ENCODE measurements at places on chromosomes 3 and 15. TPM values are rescaled to one million over a fixed set of nuclear protein-coding genes. Genes with fewer than 3 reads are reported as not detected.

PYDC2 gene
- total RNA-seq, result not detected

TAGLN3 gene
- total RNA-seq, result not detected

CCR8 gene
- total RNA-seq, result not detected

CHAC1 gene
- 78.5 TPM for total RNA-seq

VGLL3 gene
- 170 TPM for total RNA-seq

GOLGA8T gene
- not detected for total RNA-seq

ST8SIA2 gene
- total RNA-seq, result 2.4 TPM

GABRR3 gene
- not detected for total RNA-seq

RETNLB gene
- not detected for total RNA-seq

HCLS1 gene
- 0.82 TPM for total RNA-seq

GRCh38 chr3:65004795-65005295 is 317.0 kb upstream of the ADAMTS9 start:
- H3K4me1 ChIP-seq, result peaks cover 22% of the 10 kb centered on the region
- no peaks in the 10 kb centered on the region for H3K27me3 ChIP-seq
- no peak overlapping the region for H3K27ac ChIP-seq
- no peak for DNase-seq
- H3K36me3 ChIP-seq, result no peaks in the 10 kb centered on the region

GRCh38 chr3:112253301-112253971 is 40.6 kb downstream of the SLC9C1 start:
- peaks cover 11% of the 10 kb centered on the region for H3K27me3 ChIP-seq
- H3K4me3 ChIP-seq, result no peak overlapping the region
- peaks cover 2% of the 10 kb centered on the region for H3K36me3 ChIP-seq
- DNase-seq, result no peak
- H3K27ac ChIP-seq, result no peak overlapping the region

DNA sequence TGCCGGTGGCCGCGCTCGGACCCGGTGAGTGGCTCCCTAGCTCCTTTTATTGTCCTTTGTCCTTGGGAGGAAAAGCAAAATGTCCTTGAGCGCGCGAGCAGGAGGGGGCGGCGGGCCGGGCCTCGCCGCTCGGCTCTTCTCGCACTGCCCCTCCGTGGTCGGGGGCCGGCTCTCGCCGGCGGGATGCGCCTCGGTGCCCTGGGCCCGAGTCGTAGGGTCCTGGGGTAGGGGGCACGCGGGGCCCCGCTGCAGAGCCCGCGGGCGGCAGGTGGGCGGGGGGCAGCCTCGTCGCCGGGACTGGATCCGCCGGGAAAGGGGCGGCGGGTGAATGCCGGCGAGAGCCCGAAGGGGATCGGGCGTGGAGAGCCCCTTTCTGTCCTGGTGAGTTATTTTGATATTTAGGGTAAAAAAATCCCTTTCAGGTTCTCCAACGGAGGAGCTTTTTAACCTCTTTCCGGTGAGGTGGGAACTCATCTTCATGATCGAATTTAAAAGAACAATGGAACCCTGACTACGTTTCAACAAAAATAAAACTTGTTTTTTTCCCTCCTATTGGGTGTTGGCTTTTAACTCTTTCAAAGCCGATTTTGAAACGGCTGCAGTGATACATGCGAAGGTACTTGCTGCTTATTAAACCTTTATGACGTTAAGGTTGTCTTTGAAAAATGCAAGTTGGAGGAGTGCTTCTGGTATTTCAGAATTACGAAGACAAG is 16.8 kb upstream of the CHD2 start:
- no peak for DNase-seq
- peaks cover 22% of the 10 kb centered on the region for H3K36me3 ChIP-seq
- H3K27ac ChIP-seq, result peak overlapping the region; percentile 99
- peak overlapping the region; percentile 89 for H3K4me3 ChIP-seq
- peaks cover 42% of the 10 kb centered on the region for H3K4me1 ChIP-seq
- H3K27me3 ChIP-seq, result no peaks in the 10 kb centered on the region

DNA sequence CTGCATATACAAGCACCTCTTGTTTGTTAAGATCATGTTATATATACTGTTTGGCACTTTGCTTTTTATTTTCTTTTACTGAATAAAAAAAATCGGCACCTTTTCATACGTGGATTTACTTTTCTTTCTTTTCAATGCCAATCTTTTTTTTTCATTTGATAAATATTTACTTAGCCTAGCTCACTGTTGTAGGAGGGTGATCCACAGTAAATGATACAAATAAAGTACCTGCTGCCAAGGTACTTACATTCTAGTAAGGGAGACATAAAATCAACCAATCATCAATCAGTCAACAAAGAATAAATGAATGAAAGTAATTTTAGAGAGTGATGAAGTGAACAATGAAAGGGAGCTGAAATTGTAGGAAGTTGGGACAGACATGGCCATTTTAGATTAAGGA is 18.3 kb downstream of the GNB5 start:
- DNase-seq, result no peak
- peaks cover 10% of the 10 kb centered on the region for H3K4me1 ChIP-seq
- no peak overlapping the region for H3K27ac ChIP-seq

DNA sequence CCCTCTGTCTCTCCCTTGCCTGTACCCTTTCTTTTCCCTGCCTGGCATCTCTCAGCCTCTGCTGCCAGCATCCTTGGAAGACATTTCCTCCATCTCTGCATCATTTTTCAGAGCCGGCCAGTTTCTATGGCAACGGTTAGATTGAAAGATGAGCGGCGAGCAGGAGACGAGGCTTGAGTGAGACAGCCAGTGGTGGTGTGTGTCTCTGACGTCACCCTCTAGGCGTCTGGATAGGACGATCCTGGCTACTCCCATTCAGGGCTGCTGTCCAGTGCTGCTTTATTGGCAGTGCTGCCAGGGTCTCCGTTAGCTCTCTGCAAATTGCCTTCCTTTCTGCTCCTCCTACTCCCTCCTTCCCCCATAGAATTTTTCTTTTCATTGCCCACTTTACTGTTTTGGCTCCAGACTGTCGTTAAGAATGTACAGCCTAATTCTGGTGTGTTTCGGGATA is 57.9 kb downstream of the TRAK1 start:
- H3K27ac ChIP-seq, result peak overlapping the region; percentile 1
- no peak for DNase-seq
- H3K4me3 ChIP-seq, result no peak overlapping the region
- no peaks in the 10 kb centered on the region for H3K27me3 ChIP-seq
- peaks cover 32% of the 10 kb centered on the region for H3K4me1 ChIP-seq

DNA sequence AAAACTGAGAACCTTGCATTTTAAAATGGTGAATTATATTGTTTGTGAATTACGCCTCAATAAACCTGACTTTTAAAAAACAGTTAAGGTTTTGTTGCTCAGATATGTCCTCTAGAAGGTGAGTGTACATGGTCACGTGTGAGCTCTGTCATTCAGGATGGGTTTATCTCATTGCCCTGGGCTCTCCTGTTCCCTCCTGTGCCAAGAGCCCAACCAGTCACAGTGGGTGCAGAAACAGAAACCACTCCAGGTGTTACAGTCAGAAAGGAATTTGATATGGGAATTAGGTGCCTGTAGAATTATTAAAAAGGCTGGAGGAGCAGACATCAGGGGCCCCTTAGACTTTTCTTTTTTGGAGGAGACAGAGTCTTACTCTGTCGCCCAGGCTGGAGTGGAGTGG is 196.4 kb downstream of the STT3B start:
- DNase-seq, result no peak
- H3K36me3 ChIP-seq, result peaks cover 1% of the 10 kb centered on the region
- no peak overlapping the region for H3K4me3 ChIP-seq
- no peak overlapping the region for H3K27ac ChIP-seq
- peaks cover 20% of the 10 kb centered on the region for H3K4me1 ChIP-seq

DNA sequence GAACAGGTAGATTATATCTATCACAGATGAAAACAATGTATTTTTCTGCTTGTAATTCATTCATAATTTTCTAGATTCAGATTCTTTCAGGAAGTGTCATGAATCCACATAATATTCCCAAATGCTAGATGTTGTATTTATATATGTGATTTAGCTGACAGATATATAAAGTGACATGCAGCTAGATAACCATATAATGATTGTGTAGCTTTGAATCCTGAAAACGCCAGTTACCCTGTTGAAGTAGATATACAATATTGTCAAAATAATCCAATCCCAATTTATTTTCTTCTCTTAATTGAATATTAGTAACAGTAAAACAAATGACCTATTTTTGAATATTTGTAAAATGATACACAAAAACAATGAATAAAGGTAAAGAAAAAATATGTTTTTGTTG is 738.4 kb downstream of the CADM2 start:
- DNase-seq, result no peak
- no peaks in the 10 kb centered on the region for H3K36me3 ChIP-seq
- no peak overlapping the region for H3K4me3 ChIP-seq
- H3K27ac ChIP-seq, result no peak overlapping the region

DNA sequence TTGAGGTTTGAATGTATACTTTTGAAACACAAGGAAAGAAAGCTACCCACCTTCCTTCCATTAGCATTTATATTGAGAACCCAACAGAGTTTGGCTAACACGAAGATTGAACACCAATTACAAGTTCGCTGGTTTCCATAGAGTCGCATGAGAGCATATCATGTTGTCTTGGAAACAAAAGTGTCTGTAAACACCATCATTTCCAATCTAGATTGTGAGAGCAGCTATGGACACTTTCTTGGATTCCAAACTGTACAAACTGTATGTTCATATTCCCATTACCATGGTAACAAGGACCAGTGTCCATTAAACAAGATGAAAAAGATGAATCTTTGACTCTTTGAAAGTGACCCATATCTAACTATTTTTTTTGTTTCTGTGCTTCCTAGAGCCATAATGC is 529.9 kb upstream of the ROBO1 start:
- no peak overlapping the region for H3K27ac ChIP-seq
- no peak for DNase-seq
- H3K4me1 ChIP-seq, result no peaks in the 10 kb centered on the region
- no peaks in the 10 kb centered on the region for H3K36me3 ChIP-seq
- no peak overlapping the region for H3K4me3 ChIP-seq

DNA sequence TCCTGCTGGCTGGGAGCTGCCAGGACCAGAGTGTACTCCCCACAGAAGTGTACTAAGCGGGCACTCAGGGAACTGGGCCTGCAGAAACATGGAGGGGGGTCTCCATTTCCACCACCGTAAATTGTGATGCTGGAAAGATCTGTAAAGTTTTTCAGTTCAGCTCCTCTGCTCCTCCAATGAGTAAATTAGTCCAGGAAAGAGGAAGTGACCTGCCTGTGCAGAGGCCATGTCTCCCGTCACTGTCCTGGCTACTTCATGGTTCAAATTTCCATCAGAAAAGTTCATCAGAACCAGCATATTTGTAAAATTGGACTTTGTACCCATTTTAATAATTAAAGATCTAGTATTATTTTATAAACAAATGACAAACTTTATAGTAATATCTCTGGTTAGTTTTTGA is 226.7 kb upstream of the THBS1 start:
- DNase-seq, result no peak
- peaks cover 36% of the 10 kb centered on the region for H3K4me1 ChIP-seq
- no peak overlapping the region for H3K4me3 ChIP-seq
- H3K27ac ChIP-seq, result no peak overlapping the region
- H3K27me3 ChIP-seq, result no peaks in the 10 kb centered on the region

- DNase-seq, result no peak
- H3K4me1 ChIP-seq, result no peaks in the 10 kb centered on the region
- no peak overlapping the region for H3K4me3 ChIP-seq
- no peak overlapping the region for H3K27ac ChIP-seq
- no peaks in the 10 kb centered on the region for H3K27me3 ChIP-seq
These were observed 58.1 kb upstream of the FOXP1 start for GRCh38 chr3:71641674-71642073.

DNA sequence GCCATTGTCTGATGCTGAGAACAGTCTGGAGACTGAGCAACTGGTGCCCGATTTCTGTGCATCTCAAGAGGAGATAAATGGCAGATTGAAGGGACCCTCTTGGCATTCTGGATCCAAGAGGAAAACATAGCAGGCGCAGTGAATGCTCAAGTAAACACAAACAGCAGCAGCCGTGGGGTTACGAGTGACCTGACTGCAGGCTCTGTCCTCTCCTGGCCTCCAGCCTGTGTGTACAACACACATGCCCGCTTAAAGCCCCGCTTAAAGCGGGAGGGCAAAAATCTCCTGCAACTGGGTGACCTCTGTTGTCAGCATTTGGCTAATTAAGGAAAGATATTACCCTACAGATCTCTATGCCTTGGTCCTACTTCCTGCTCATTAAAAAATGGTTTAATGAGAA is 120.5 kb downstream of the GREM1 start:
- no peak overlapping the region for H3K4me3 ChIP-seq
- H3K27me3 ChIP-seq, result no peaks in the 10 kb centered on the region
- H3K27ac ChIP-seq, result no peak overlapping the region
- H3K36me3 ChIP-seq, result no peaks in the 10 kb centered on the region
- no peak for DNase-seq

DNA sequence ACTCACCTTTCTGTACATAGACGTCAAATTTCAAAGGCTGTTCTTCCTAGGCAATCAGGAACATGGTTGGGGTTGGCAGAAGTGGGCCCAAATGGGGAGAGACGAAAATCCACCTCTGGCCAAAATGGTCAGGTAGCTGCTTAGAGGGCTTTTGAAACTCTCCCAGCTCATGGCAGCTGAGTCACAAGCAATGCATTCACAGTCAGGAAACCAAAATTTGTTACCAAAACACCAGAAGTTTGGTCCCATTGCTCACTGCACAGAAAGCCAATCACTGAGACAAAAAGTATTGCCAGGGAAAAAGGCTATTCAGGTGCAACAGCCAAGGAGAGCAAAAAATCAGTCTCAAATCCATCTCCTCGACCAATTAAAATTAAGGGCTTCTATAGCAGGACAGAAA is 539.6 kb upstream of the CCDC54 start:
- H3K36me3 ChIP-seq, result peaks cover 6% of the 10 kb centered on the region
- H3K4me3 ChIP-seq, result no peak overlapping the region
- H3K27ac ChIP-seq, result no peak overlapping the region
- no peak for DNase-seq
- H3K4me1 ChIP-seq, result peaks cover 38% of the 10 kb centered on the region
- H3K27me3 ChIP-seq, result no peaks in the 10 kb centered on the region

GRCh38 chr3:132032959-132033358 is 1.9 kb downstream of the CPNE4 start:
- no peak overlapping the region for H3K27ac ChIP-seq
- H3K36me3 ChIP-seq, result no peaks in the 10 kb centered on the region
- peaks cover 9% of the 10 kb centered on the region for H3K4me1 ChIP-seq
- no peak for DNase-seq
- H3K27me3 ChIP-seq, result peaks cover 72% of the 10 kb centered on the region
- H3K4me3 ChIP-seq, result no peak overlapping the region

GRCh38 chr15:76191539-76192244 is 119.6 kb downstream of the ETFA start:
- H3K27me3 ChIP-seq, result peaks cover 13% of the 10 kb centered on the region
- H3K36me3 ChIP-seq, result no peaks in the 10 kb centered on the region
- peaks cover 15% of the 10 kb centered on the region for H3K4me1 ChIP-seq
- H3K27ac ChIP-seq, result no peak overlapping the region
- no peak for DNase-seq
- no peak overlapping the region for H3K4me3 ChIP-seq

- peak overlapping the region; percentile 70 for H3K27ac ChIP-seq
- DNase-seq, result no peak
- peaks cover 18% of the 10 kb centered on the region for H3K4me1 ChIP-seq
- no peak overlapping the region for H3K4me3 ChIP-seq
These were observed 34.6 kb downstream of the FMN1 start for GRCh38 chr15:33159726-33160453.

- H3K36me3 ChIP-seq, result peaks cover 3% of the 10 kb centered on the region
- H3K4me3 ChIP-seq, result no peak overlapping the region
- no peaks in the 10 kb centered on the region for H3K27me3 ChIP-seq
These were observed 673.4 kb upstream of the CBLB start for GRCh38 chr3:106542101-106542769.

GRCh38 chr3:123307064-123307463 is 105.3 kb downstream of the SEC22A start:
- no peak for DNase-seq
- no peak overlapping the region for H3K27ac ChIP-seq
- H3K4me1 ChIP-seq, result peaks cover 7% of the 10 kb centered on the region
- peaks cover 14% of the 10 kb centered on the region for H3K36me3 ChIP-seq
- H3K4me3 ChIP-seq, result no peak overlapping the region
- peaks cover 17% of the 10 kb centered on the region for H3K27me3 ChIP-seq

- H3K4me1 ChIP-seq, result peaks cover 18% of the 10 kb centered on the region
- no peak overlapping the region for H3K27ac ChIP-seq
- peaks cover 1% of the 10 kb centered on the region for H3K27me3 ChIP-seq
These were observed 519 bp downstream of the LYSMD2 start for GRCh38 chr15:51736751-51737521.

Data from chondrocyte (in vitro differentiated cells).